ENCODE measurements at places on chromosomes 1 and 21. TPM values are rescaled to one million over a fixed set of nuclear protein-coding genes. Genes with fewer than 3 reads are reported as not detected.

GRCh38 chr1:11804666-11805421 lies 920 bp downstream of the MTHFR start:
- DNase-seq: no peak
- no peaks in the 10 kb centered on the region for H3K27me3 ChIP-seq
- peak overlapping the region; percentile 99 for H3K4me3 ChIP-seq

DNA sequence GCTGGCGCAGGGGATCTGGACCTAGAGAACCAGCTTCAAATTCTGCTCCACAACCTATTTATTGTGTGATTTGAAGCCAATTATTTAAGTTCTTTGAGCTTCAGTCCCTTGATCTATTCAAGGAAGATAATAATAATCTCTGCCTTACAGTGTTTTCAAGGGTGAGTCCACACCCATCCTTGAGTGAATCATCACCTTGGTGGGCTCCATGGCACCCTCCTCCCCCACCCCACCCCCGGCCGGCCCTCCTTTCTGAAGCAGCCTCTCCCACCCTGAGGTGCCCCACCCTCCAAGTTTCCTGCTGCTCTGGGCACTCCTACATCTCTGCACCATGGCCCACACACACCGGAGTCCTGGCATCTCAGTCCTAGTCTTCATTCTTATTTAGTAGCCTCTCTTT lies 38.3 kb downstream of the TCP10L start:
- H3K4me1 ChIP-seq: peaks cover 9% of the 10 kb centered on the region
- H3K36me3 ChIP-seq: no peaks in the 10 kb centered on the region
- no peak overlapping the region for H3K4me3 ChIP-seq
- H3K27ac ChIP-seq: no peak overlapping the region
- H3K27me3 ChIP-seq: no peaks in the 10 kb centered on the region

DNA sequence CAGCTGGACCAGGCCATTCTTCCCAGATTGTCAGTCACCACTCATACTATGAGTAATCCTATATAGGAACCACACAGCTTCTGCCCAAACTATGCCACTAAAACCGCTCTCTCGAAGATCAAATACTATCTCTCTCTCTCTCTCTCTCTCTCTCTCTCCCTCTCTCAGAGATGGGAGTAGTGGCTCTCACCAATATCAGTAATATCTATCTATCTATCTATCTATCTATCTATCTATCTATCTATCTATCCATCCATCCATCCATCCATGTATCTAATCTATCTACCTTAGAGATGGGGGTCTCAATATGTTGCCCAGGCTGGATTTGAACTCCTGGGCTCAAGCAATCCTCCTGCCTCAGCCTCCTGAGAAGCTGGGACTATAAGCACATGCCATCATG lies 4.7 kb upstream of the HIPK1 start:
- H3K4me1 ChIP-seq: peaks cover 8% of the 10 kb centered on the region
- peaks cover 30% of the 10 kb centered on the region for H3K27me3 ChIP-seq

S100A7 gene
- not detected for total RNA-seq

ACADM gene
- total RNA-seq: 36.6 TPM

PTPN22 gene
- 0.11 TPM for total RNA-seq

DNA sequence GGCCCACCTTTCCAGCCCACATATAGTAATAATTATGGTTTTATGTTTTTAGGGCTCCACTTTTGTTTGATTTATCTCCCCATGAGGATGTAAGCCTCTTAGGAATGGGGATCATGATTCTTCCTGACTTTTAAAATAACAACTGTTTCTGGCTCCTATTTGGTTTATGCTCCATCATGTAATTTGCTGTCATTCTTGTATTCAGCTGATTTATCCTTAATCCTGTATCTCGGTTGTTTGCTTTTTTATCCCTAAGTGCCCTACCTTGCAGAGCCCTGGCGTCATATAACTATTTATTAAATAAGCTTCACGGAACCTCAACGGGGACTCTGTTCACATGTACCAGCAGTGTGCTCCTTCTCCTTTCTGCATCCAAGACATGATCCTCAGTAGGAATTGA lies 70.7 kb downstream of the RYR2 start:
- no peaks in the 10 kb centered on the region for H3K27me3 ChIP-seq
- peaks cover 39% of the 10 kb centered on the region for H3K4me1 ChIP-seq
- no peak for DNase-seq
- H3K4me3 ChIP-seq: no peak overlapping the region
- H3K36me3 ChIP-seq: no peaks in the 10 kb centered on the region

TRAF3IP3 gene
- 0.71 TPM for total RNA-seq

GRCh38 chr1:215594640-215595039 lies 27.5 kb downstream of the KCTD3 start:
- no peak for DNase-seq
- no peaks in the 10 kb centered on the region for H3K27me3 ChIP-seq

FAM163A gene
- total RNA-seq: 0.07 TPM

DNA sequence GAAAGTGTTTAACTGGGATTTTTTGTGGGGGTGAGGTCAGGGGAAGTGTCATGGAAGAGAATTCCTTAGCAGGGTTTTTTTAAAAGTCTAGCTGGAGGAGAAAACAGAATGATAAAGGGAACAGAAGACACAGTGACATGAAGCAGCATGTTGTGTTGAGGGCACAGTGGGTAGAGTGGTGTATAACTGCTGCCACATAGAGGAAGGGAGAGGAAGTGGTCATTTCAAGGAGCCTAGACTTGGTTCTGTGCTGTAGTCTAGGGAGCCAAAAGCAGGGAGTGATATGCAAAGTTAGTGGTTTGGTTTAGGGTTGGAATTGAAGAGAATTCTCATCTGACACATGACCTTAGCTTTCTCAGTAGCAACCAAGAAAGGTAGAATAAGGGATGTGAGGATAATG lies 10.2 kb downstream of the EEIG2 start:
- no peaks in the 10 kb centered on the region for H3K27me3 ChIP-seq
- peaks cover 5% of the 10 kb centered on the region for H3K4me1 ChIP-seq
- H3K36me3 ChIP-seq: peaks cover 7% of the 10 kb centered on the region

GRCh38 chr1:47819574-47819888 lies 177.7 kb downstream of the TRABD2B start:
- no peaks in the 10 kb centered on the region for H3K36me3 ChIP-seq
- H3K4me3 ChIP-seq: no peak overlapping the region
- DNase-seq: no peak
- no peak overlapping the region for H3K27ac ChIP-seq
- H3K27me3 ChIP-seq: no peaks in the 10 kb centered on the region
- peaks cover 16% of the 10 kb centered on the region for H3K4me1 ChIP-seq

DNA sequence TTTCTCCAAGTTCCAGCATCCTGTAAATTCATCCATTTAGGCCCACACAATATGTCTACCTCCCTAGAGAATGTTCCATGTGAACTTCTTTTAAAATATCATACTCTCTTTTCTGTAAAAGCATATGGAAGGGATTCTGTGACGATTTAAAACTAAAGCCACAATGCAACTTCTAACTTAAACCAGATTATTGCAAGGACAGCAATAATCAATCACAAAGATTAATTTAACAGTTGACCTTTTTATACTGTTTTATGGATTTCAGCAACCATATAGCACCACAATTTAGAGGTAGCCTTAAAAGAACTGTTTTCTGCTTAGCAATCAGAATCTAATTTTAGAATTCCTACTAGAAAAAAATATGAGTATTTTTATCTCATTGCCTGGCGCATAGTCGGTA lies 58.3 kb downstream of the DSCAM start:
- no peak for DNase-seq
- H3K27me3 ChIP-seq: no peaks in the 10 kb centered on the region
- no peaks in the 10 kb centered on the region for H3K36me3 ChIP-seq
- H3K27ac ChIP-seq: no peak overlapping the region
- no peaks in the 10 kb centered on the region for H3K4me1 ChIP-seq

All from WTC11 (cell line).